Tibial nerve (tissue), 4 donors: ENCODE measurements at places on chromosomes 11 and 22.

- no peak for DNase-seq
These were observed 20.1 kb upstream of the CECR2 start for GRCh38 chr22:17349172-17349571.

DNA sequence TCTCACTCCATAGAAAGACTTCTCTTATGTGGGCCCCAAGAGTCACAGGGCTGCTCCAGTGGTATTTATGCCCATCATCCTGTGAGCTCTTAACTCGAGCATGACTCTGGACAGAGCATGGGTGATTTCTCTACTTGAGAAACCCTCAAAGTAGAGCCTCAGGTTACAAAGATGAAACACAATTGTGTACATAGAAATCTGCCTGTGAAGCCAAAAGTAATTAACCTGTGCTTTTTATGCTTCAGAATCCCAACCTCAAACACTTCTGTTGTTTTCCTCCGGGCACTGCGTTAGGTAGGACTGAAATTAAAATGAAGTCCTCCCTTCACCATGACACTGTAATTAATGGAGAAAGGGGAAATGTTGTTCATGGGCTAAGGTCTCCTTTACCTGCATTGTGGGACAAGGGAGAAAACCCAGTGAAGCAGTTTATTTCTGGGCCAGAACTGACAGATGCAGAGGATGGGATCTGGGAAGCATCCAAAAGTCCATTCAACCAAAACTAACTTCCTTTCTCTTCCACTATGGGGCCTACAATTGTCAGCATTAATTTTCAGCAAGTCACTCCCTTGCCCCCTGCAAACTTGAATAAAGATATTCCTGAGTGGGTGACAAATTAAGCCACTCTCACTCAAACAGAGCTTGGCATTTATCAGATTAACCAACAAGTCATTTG, 24.1 kb upstream of the POU2AF1 start:
- no peak for DNase-seq

DNA sequence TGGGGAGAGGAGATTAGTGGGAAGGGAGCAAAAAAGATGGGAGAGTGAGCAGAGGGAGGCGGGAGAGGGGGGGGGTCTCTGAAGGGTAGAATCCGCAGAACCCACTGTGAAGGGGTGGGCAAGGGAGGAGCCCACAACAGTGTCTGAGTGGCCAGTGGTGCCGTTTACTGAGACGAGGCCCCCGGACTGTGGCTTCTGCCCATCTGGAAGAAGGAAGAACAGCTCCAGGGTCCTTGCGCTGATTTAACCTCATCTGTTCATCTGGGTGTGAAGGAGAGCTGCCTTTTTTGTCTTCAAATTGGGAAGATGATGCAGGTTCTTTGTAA, 45.7 kb upstream of the ANO1 start:
- DNase-seq: no peak

- no peak for DNase-seq
These were observed 17.4 kb downstream of the OR4D9 start for GRCh38 chr11:59528711-59529110.

DNA sequence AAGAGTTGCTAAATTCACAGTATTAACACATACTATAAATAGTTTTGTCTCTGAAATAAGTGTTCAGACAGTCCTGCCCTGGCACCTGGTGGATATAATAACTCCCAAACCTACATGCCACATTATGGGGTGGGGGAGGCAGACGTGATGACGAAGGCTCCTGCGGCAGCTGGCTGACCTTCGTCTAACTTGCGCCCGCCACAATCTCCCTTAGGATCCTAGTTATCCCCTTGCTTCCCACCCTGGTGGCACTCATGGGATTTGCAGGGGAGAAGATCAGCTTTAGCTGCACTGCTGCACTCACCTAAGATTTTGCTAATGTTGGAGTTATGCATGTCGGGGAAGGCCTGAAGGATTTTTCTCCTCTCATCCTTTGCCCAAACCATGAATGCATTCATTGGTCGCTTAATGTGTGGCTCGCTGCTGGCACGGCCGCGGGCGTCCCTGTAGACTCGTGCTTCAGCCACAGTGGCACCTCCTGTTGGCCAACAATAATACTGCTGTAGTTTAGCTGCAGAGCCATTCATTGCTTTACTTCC, 367.6 kb downstream of the SOX6 start:
- DNase-seq: no peak

- no peak for DNase-seq
These were observed 1.2 kb upstream of the EED start for GRCh38 chr11:86243396-86243795.

DNA sequence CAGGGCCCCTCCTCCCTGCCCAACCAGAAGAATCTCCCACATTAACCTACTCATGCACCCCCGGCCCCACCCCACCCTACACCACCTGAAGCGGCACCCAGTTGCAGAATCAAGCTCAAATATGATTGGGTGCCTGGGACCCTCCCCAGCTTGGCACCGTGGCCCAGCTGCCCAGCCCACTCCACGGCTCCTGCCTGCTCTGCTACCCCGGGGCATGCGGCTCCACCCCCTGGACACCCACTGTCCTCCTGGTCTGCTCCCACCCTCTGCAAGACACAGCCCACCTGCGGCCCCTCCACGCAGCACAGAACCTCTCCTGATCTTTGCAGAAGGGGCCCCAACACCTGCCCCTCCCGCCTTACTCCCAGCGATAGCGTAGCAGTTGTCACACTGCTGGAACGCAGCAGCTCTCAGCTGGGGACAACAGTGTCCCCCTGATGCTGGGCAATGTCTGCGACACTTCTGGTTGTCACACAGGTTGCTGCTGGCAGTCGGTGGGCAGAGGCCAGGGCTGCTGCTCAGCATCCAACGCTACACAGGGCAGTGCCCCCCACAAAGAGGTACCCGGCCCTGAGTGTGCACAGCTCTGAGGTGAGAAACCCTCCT, 32.0 kb upstream of the TESMIN start:
- no peak for DNase-seq

GRCh38 chr11:119344291-119345010, 2.1 kb downstream of the MFRP start:
- DNase-seq: no peak

- no peak for DNase-seq
These were observed 53.7 kb upstream of the CARD18 start for GRCh38 chr11:105193260-105193659.

GRCh38 chr11:47533690-47534151, 19.2 kb downstream of the CELF1 start:
- DNase-seq: no peak

- DNase-seq: no peak
These were observed 66.0 kb upstream of the KIRREL3 start for GRCh38 chr11:127066401-127067090.

DNA sequence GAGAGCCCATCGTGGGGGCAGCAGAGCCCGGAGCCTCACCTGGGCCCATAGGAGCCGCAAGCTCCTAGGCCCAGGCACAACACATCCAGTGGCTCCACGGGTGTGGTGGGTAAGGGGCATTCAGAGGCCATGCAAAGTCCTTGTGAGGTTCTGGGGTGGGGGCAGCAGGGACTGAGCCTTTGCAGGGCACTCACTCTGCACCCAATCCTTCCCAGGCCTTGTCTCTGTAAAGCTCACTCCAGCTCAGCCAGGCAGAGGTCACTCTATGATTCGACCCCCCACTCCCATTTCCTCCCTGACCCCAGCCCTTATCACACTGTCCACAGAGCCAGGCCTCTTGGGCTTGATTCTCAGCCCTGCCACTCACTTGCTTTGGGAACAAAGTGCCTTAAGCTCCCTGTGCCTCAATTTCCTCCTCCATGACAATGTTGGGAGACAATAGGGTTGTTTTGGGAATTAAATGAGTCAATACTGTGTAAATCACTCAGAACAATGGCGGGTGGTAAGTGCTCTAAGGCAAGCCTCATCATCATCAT, 46.6 kb downstream of the LRRC32 start:
- DNase-seq: no peak

DNA sequence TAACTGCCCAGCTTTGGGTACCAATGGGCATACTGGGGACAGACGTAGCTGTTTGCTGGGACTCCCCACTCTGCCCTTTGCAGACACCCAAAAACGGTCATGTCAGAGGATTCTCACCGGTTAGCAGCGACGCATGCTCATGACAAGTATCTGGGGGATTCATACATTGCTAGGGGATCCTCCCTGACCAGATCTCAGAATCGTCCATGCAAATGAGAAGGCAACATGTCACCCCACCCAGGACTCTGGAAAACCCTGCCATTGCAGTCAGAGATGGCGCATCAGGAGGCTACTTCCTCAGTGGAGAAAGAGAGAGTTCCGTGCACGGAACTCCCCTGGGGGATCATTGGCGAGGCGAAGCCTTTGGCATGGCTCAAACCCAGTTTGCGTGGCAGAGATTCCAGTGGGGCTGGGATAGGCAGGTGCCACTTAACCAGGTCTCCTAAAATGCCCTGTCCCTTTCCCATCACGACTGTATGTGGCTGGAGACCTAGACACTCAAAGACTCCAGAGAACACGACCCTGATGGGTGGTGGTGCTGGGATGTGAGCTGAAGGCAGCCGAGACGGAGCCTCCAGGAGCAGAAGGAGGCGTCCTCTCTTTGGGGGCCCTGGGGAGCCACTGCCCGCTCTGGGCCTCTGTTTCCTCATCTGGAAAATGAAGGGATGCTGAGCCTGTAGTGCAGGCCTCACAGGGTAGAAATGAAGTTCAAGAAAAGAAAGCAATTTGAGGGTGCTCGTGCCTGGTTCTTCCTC, 4.9 kb downstream of the RGL4 start:
- DNase-seq: no peak

GRCh38 chr11:60977836-60978235, 6.4 kb downstream of the CD6 start:
- no peak for DNase-seq

DNA sequence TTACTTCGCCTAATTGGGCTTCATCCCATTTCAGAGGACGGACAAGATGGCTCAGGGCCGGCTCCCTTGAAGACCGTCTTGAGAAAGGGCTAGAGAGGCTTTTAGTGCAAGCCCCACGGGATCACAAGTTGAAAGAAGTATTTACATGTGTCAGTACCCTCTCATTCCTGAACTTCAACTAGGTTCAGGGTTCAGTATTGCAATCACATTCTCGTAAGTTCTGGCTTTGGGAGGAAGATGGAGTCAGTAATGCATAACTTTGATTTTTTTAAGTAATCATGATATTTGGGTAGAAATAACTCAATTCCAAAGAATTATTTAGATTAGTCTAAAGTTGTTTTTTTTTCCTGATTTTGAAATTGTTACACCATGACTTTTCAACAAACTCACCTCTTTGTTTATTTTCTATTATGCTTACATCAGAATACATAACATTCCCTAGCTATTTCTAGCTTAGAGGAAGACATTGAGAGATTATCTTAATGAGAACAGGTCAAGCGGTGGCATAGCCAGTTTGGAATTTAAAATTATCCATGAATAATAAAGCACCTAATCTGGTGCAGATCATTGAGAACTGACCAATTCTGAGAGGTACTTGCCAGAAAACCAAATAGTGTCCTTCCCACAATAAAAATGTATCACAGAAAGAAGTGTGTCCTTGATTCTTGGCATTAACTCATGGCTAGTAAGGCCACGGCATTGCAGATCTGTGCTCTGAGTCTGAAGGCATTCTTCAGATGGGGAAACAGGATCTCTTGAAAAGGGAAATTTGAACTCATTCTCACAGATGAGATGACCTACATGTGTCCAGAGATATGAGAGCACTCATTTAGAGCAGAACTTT, 92.1 kb upstream of the BLID start:
- DNase-seq: no peak

GRCh38 chr11:13672576-13673210, 4.2 kb downstream of the FAR1 start:
- no peak for DNase-seq

DNA sequence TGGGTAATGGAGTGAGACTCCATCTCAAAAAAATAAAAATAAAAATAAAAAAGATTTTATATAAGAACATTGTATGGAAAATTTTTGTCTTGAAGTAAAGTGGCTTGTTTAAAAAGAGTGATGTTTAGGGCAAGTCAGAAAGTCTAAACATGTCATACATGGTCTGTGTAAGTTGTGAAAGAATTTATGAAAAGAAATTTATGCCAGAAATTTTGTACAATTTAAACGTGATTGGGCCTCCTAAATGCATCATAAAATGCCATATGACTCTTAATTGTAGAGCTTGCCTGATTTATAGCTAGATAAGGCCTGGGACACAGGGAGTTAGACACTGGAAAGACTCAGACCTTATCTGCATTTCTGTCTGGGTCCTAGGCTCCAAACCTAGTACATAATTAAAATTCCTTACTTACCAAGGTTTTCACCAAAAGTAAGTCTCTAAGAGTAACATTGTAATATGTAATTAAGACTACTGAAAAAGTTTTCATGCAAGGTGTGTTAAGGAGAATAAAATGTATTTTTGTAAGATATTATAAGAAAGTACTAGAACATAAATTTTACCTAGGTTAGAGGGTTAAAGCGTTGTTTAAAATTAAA, 110.5 kb downstream of the AASDHPPT start:
- DNase-seq: no peak

- DNase-seq: no peak
These were observed 6.1 kb upstream of the CD82 start for GRCh38 chr11:44559207-44559939.

DNA sequence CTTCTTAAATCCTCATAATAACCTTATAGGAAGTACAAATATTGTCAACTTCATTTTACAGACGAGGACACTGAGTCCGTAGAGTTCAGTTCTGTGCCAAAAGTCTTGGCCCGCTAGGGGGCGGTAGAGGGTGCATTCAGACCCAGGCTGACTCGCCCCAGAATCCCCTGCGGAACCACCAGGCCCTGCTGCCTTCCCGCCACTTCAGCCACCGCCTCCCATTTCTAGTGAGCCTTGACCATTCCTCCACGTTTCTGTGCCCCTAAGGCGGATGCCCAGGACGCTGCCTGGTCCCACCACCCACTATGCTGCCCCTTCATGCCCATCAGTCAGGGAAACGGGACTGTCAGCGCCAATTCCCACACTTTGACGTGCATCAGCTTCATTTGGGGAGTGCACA, 19.1 kb downstream of the SYT13 start:
- no peak for DNase-seq

DNA sequence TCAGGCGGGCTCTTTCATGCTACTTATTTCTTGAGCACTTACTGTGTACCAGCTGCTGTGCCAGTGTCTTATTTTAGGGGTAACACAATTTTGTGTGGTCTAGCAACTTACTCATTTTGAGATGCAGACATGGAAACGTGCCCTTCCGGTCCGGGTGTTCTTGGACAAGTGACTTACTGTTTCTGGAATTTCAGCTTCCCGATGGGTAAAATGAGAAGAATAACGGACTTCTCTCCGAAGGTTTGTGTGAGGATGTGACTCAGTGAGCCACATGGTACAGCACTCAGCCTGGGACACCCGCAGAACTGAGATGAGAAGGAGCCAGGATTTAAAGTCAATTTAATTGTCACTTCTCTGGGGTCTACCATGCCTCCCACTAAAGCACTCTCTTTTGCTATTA, 114.5 kb upstream of the SYT13 start:
- no peak for DNase-seq
